ENCODE measurements at places on chromosomes 5 and 9.

- H3K4me1 ChIP-seq = no peaks in the 10 kb centered on the region
- no peak overlapping the region for H3K4me3 ChIP-seq
- H3K27me3 ChIP-seq = no peaks in the 10 kb centered on the region
- no peak overlapping the region for H3K27ac ChIP-seq
- no peaks in the 10 kb centered on the region for H3K36me3 ChIP-seq
- DNase-seq = no peak
These were observed 631.5 kb upstream of the ST8SIA4 start for GRCh38 chr5:101534491-101535110.

DNA sequence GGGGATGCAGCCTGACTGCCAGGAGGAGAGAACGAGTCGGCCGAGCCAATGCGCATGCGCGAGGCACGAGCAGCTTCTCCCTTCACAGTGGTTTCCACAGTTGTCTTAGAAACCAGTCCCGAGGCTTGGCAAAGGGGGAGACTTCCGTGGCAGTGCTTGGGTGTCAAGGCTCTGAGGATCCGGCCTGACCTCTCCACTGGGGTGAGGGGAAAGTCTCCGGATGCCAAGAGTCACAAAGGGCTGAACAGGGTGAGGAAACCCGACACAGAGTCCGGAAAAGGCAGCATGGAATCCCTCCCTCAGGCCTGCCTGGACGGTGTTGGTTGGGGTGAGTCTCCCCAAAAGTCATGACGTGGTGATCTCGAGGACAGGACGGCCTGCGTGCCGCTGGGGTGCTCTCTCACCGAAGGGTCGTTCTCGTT lies 475.5 kb downstream of the SPATA31A7 start:
- H3K27me3 ChIP-seq = no peaks in the 10 kb centered on the region
- H3K36me3 ChIP-seq = no peaks in the 10 kb centered on the region
- H3K27ac ChIP-seq = no peak overlapping the region
- no peak for DNase-seq
- H3K4me3 ChIP-seq = no peak overlapping the region
- H3K4me1 ChIP-seq = no peaks in the 10 kb centered on the region

DNA sequence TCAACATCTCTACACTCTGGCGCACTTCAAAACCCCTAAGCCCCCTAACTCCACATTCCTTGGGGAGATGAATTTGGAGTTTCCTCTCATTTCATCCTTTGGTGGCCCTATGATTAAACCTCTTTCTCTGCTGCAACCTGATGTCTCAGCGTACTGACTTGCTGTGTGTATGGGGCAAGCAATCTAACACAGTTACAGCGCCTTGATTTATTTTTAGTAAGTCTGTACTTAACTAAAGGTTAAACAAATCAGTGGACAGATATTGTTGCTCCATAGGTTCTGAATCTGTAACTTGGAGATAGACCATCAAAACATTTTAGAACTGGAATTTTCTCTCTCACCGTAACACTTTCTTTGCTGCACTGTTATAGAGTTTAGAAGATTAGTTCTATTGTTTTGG lies 452.8 kb downstream of the IRX1 start:
- H3K36me3 ChIP-seq = no peaks in the 10 kb centered on the region
- no peak for DNase-seq
- no peak overlapping the region for H3K27ac ChIP-seq
- no peak overlapping the region for H3K4me3 ChIP-seq

DNA sequence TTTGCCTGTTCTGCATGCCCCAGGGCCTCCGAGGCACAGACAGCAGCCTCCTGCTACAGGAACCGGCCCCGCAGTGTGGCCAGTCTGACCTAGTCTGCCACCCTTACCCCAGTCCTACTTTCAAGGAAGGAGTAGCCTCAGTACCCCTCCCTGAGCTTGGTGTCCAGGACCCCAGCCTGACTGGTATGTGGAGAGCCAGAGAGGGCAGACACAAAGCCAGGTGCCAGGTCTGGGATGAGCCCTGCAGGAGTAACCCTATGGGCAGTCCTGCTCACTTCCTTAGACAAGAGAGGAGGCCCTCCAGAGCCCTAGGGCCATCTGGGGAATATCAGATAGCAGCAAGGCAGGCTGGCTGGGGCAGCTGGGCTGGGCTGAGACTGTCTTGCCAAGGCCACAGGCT lies 67.8 kb downstream of the NRG2 start:
- no peaks in the 10 kb centered on the region for H3K4me1 ChIP-seq
- H3K27ac ChIP-seq = no peak overlapping the region
- H3K36me3 ChIP-seq = no peaks in the 10 kb centered on the region
- H3K4me3 ChIP-seq = no peak overlapping the region
- DNase-seq = no peak
- H3K27me3 ChIP-seq = peaks cover 5% of the 10 kb centered on the region

GRCh38 chr9:137138722-137139467 lies at the start of gene GRIN1:
GRIN1 (plus strand) TSS chr9:137139154; CDS start chr9:137139487, 333 bp downstream.
- H3K27me3 ChIP-seq = peaks cover 89% of the 10 kb centered on the region
- H3K4me1 ChIP-seq = peaks cover 9% of the 10 kb centered on the region
- DNase-seq = peak; percentile 37
- H3K27ac ChIP-seq = no peak within 1 kb of the TSS
- H3K36me3 ChIP-seq = no peaks in the 10 kb centered on the region

DNA sequence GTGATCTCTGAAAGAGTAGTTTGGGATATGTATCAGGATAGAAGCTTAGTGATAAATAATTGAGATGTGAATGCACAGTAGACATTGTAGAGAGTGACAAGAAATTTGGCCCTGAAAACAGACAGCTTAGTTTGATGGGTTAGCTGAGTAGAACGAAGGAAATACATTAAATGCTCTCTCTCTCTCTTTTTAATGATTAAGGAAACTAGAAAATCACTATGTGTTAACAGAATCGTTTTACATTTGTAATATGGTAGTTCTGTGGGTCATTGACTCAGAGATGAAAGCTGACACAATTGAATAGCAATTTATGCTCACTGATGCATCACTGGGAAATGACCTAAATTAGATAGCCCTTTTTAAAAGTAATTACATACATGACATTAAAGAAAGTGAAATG lies 739.8 kb upstream of the PTPRD start:
- H3K36me3 ChIP-seq = no peaks in the 10 kb centered on the region
- H3K4me1 ChIP-seq = no peaks in the 10 kb centered on the region
- H3K4me3 ChIP-seq = no peak overlapping the region
- no peak overlapping the region for H3K27ac ChIP-seq

- no peaks in the 10 kb centered on the region for H3K36me3 ChIP-seq
- DNase-seq = no peak
- no peak overlapping the region for H3K27ac ChIP-seq
- H3K4me3 ChIP-seq = no peak overlapping the region
These were observed 1073.2 kb upstream of the DMAC1 start for GRCh38 chr9:8872802-8873201.

DNA sequence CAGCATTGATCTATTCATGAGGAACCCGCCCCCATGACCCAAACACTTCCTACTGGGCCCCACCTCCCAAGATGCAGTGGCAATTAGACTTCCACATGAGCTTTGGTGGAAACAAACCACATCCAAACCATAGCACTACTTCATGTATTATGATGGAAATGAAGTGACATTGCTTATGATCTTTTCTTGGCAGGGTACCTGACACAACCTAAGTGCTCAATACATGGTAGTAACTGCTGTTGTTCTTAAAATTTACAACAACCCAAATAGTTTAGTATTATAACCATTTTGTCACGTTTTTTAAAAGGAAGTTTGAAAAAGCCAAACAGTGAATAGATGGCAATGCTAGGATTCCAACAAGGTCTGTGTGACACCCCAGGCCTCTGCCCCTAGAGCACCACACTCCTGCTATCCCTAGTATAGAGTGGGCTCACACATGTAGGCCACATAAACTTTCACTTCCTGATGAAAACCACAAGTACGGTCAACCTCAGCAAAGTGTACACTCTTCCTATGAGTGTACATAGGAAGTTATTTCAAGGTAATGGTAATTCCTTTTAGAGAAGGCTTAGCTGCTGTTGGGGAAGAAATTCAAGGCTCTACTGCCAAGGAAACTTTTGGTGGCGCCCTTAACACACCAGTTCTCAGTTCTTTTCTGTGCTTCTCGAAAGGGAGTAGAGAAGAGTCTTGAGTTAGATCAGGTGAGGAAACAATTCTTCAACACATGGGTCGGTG lies 97.6 kb downstream of the ARSB start:
- no peak for DNase-seq
- no peak overlapping the region for H3K4me3 ChIP-seq
- H3K4me1 ChIP-seq = peaks cover 4% of the 10 kb centered on the region

GRCh38 chr9:21883642-21884041 lies 81.2 kb downstream of the MTAP start:
- no peak overlapping the region for H3K27ac ChIP-seq
- DNase-seq = peak; percentile 2
- H3K4me3 ChIP-seq = no peak overlapping the region

GRCh38 chr5:59745415-59745863 lies 148.1 kb downstream of the PDE4D start:
- no peaks in the 10 kb centered on the region for H3K36me3 ChIP-seq
- H3K27ac ChIP-seq = no peak overlapping the region
- no peaks in the 10 kb centered on the region for H3K4me1 ChIP-seq

- no peaks in the 10 kb centered on the region for H3K27me3 ChIP-seq
- no peaks in the 10 kb centered on the region for H3K4me1 ChIP-seq
- no peak for DNase-seq
- no peak overlapping the region for H3K27ac ChIP-seq
- H3K36me3 ChIP-seq = no peaks in the 10 kb centered on the region
These were observed 77.2 kb downstream of the TSPAN17 start for GRCh38 chr5:176724472-176724871.

DNA sequence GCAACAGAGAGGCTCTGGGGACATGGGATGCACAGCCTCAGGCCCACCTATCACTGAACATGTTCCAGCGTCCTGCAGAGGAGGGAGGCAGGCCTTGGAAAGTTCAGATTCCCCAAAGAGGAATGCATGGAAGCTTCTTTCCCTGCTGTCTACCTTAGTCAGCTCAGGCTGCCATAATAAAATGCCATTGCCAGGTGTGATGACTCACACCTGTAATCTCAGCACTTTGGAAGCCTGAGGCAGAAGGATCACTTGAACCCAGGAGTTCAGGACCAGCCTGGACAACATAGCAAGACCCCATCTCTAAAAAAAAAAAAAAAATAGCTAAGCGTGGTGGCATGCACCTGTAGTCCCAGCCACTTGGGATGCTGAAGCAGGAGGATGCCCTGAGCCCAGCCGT lies 24.5 kb upstream of the TOR1B start:
- H3K4me1 ChIP-seq = no peaks in the 10 kb centered on the region
- DNase-seq = no peak
- no peaks in the 10 kb centered on the region for H3K27me3 ChIP-seq
- no peaks in the 10 kb centered on the region for H3K36me3 ChIP-seq

Measured in T-cell (primary cell).